ENCODE measurements at places on chromosomes 12 and 14.

- peak; percentile 14 for DNase-seq
Observed at GRCh38 chr12:53252349-53252916, 15.7 kb upstream of the ESPL1 start.

- no peak for DNase-seq
Observed at GRCh38 chr12:94592080-94592479, 58.3 kb downstream of the TMCC3 start.

GRCh38 chr12:119180380-119181040, 1.8 kb downstream of the HSPB8 start:
- DNase-seq = no peak

DNA sequence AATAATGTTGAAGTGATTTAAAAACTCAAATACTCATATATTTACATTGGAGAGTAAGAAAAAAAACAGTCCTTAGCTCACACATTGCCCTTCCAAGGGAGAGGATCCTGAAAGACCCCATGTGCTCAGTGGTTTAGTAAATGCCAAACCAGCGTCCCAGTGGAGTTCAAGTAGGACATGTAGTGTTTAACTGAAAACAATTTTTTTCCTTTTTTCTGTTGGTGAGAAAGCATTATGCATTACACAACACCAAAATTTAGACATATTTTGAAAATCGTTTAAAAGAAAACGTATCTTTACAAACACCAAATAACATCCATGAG, 33.6 kb downstream of the UBR7 start:
- DNase-seq = no peak

DNA sequence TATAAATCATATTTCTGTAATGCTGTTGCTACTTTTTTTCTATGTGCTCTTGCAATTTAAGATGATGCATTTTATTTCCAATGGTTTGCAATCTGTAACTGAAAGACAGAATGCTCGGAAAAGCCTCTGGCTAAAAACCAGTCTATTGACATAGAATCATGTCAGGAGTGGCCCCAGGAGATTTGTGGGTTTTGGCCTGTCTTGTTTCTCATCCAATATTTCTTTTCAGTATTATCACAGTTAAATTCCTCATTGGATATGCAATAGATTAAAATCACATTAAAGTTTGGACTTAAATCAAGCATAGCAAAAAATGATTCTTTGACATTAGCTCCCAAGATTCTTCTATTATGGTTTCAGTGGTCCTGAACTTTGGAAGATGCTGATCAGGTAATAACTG, 19.1 kb upstream of the SLC38A2 start:
- DNase-seq = no peak

DNA sequence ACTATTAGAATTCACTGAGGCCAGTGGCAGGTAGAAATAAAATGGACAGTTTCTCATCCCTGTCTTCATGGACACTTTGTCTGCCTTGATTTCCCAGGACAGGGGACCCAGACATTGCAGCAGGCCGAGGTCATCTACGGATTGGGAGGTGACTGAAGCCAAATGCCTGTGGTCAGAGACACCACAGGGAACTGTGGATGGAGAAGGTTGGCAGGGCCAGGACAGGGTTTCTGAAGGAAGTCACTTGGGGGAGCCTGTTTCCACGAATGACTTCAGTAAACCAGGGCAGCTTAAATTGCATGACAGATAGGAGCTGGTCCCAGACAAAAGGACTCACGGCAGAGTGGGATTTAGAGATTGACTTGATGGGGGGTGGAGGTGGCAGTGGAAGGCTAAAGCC, 224.9 kb downstream of the NTF3 start:
- no peak for DNase-seq

GRCh38 chr12:102299731-102300130, 102.1 kb upstream of the PMCH start:
- no peak for DNase-seq

GRCh38 chr14:56276108-56276507, 157.9 kb downstream of the PELI2 start:
- DNase-seq = no peak

- DNase-seq = no peak
Observed at GRCh38 chr14:103803661-103804060, 43.7 kb downstream of the PPP1R13B start.

GRCh38 chr12:131927110-131928079, 1.7 kb upstream of the PUS1 start:
- DNase-seq = no peak

DNA sequence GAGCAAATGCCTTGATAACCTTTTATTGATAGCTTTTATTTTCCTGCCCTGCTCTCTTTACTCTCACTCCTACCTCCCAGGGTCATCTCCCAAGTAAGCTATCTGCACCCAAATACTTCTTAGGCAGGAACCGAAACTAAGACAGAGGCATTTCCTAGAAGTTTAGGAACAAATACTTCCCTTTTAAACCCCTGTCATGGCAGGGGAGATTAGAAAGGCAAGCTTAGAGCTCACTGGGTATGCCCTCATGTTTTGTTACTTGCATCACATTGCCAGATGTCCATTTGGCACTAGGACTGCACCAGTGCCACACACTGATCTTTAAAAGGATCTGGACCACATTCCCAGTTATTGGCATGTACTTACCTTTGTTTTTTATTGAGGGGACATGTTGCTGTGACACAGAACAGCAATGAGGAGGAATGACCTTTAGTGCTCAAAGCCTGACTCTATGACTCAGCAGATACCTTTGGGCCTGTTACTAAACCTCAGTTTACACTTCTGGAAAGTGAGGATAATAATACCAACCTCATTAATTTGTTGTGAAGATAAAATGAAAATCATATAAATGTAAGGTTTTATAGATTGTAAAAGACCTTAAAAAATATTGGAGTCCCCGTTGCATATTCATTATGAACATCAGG, 40.9 kb upstream of the MBIP start:
- DNase-seq = no peak

- DNase-seq = no peak
Observed at GRCh38 chr14:54301359-54301758, 95.4 kb upstream of the CDKN3 start.

DNA sequence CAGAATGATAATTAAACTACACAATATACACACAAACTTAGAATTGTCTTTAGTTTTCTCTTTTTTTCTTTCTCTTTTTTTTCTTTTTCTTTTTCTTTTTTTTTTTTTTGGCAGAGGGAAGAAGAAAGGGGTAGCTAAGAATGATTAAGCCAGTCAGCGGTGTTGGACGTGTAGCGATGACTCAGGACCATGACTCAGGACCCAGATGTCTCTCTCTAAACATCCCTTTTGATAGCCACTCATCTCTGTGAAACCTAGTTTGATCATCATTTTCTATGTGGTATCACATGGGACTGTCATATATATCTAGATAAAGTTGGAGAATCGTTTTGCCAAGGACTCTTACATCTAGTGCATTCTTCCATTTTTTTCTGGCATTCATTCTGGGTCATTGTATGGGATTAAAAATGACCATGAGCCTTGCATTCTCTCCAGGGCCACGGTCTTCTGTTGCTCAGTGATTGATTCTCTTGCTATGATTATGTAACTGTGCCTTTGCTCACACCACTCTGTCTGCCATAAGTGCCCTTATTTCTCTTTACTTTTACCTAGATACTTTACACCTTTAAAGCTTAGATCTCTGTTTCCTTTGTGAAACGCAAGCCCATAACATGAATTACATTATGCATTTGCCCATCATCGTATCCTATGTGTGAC, 26.6 kb upstream of the NRXN3 start:
- DNase-seq = no peak

- no peak for DNase-seq
Observed at GRCh38 chr12:25719505-25719904, 166.4 kb upstream of the LMNTD1 start.

DNA sequence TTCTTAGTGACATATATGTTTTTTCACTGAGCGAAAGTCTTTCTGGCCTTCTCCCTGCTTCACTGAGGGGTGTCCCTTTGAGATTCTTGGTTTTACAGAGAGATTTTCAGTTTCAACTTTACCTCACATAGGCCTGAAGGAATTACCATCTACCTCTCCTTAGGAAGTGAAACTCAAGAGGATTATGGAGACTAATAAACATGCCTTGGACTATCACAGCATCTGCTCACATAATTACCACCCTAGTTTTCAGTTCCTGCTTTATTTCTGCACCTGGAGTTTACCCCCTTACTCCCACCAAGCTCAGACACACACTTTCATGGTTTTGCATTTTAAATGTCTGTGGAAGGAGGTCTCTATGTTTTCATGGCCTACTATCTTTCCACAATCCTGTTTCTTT, 118.3 kb upstream of the SCAF11 start:
- no peak for DNase-seq

- DNase-seq = no peak
Observed at GRCh38 chr12:123269395-123269892, 2.2 kb downstream of the CDK2AP1 start.

DNA sequence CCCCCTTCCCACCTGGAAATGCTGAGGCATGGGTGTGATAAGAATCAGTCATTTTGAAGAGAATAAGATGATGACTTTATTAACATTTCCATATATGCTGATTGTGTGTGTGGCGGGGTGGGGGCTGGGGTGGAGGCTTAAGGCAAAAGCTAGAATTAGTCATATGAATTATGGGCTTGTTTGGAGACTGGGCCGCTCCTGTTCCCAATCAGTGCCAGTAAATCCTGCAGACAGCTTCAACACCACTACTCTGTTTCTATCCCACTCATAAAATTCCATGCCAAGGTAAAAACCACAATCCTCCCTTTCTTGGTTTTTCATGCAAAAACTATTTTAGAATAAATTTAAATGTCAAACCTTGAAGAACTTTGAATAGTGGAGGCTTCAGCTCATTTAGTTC, 29.9 kb upstream of the SLC38A2 start:
- DNase-seq = no peak

GRCh38 chr12:123363390-123363739, 1.3 kb downstream of the SBNO1 start:
- no peak for DNase-seq

DNA sequence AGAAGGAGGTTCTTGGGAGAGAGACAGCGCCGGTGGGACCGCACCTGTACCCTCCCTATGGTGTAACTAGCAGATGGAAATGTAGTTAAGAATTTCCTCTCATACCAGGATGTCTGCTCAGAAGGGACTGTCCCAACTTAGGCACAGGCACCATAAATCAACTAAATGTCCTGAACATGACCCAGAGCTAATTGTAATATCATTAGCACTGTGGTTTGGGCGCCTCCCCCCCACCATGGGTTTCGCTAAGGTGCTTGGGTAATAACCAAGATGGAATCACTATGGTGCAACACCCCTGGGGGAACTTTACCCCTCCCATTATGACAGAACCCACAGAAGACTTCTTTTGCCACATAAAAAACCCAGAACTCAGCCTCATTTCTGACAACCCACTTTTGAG, 15.9 kb downstream of the ZNF641 start:
- DNase-seq = no peak

- no peak for DNase-seq
Observed at GRCh38 chr14:90534091-90534837, 137.4 kb downstream of the CALM1 start.

DNA sequence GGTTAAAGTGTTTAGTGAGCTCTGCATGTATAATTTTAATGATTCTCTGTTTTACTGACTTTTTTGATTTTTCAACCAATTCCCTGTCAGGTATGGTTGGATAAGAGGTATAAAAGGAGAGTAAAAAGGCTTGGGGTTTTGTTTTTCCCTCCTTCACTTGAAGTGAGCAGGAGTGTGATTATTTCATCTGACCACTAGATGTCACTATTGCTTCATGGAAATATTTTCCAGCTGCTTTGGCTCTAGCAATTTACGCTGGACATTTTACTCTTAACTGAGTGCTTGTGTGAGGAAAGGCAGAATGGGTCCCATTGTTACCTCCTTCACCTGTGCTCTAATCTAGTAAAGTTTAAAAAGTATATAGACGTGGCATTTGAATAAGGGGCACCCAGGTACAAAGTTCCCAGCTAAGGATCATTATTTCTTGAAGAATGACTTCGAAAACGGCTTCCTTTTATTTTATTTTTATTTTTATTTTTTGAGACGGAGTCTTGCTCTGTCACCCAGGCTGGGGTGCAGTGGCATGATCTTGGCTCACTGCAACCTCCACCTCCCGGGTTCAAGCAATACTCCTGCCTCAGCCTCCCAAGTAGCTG, 66.5 kb downstream of the TBC1D30 start:
- peak; percentile 2 for DNase-seq

GRCh38 chr12:70258605-70259403, 15.6 kb downstream of the CNOT2 start:
- DNase-seq = no peak

DNA sequence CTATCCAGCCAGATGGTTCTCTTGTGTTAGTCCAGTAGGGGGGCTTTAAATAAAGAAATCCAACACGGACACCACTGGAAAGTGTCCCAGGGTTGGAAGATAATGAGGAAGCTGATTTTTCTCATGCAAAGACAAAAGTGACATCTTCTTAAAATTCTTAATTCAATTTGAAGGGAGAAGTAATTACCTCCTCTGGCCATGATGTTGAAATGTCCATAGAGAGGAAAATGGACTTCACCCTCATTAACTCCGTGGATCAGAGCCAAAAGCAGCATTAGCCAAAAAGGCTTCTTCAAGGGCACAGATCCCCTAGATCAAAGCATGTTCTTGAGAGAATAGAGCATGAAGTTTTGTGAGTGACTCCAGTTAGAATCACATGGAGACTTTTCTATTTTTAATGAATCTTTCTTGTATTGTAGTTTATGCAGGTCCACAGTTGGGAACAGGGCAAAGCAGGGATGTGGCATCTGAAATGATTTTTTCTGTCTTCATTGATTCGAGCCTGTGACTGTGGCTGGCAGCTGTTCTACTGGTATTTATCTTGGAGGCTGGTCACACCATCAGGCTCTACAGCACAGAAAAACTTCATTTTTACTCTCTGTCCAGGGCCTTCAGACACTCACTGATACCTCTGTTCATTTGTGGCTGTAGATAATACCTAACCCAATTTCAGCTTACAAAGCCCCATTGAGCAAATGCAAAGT, 1002.5 kb downstream of the AACS start:
- no peak for DNase-seq

DNA sequence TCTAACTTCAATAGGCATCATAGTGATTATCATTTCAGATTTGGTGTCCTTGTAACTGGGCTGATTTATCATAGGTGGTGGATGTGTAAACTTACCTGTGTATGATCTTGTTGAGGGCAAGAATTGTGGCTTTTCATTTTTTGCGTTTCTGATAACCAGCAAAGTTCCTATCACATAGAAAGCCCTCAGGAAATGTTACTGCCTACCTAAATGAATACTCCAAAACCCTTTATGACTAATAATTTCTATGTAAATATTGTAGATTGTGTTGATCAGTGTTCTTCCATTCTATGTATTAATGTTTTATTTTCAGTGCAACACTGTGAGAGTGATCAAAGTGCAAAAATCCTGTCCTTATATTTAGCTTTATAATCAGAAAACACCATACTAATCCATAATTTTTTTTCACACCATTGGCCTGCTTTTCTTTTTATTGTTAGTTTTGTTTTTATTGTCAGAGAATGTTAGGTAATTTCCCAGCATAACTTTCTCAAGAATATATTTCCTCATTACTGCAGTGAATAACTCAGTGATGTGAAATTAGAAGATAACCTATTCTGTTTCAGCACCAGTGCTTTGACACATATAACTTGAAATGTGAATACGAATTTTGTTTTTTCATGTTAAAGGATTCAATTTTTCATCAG, 94.1 kb downstream of the GPHN start:
- DNase-seq = no peak

GRCh38 chr12:116722245-116722644, 15.6 kb downstream of the SPRING1 start:
- DNase-seq = no peak
